ENCODE measurements at places on chromosomes 12 and 14. TPM values are rescaled to one million over a fixed set of nuclear protein-coding genes. Genes with fewer than 3 reads are reported as not detected.

Gene LRP1-AS
- not detected for polyA plus RNA-seq

Gene FBXO21
- 23.9 TPM for polyA plus RNA-seq

Gene LTBP2
- 8.4 TPM for polyA plus RNA-seq

Gene SEL1L
- 53.2 TPM for polyA plus RNA-seq

Gene CD163L1
- polyA plus RNA-seq = 2.2 TPM

Gene HOXC6
- polyA plus RNA-seq = 0.04 TPM

Gene KLHDC1
- 1.1 TPM for polyA plus RNA-seq

Gene PIWIL1
- not detected for polyA plus RNA-seq

Gene SPSB2
- polyA plus RNA-seq = 4.6 TPM

Gene KRT85
- polyA plus RNA-seq = not detected

Gene SAMD15
- polyA plus RNA-seq = 0.36 TPM

Gene IFNG-AS1
- polyA plus RNA-seq = not detected

Gene DHH
- 1.0 TPM for polyA plus RNA-seq

Gene SLC25A47
- polyA plus RNA-seq = not detected

Gene RAPGEF3
- 18.6 TPM for polyA plus RNA-seq

Gene POC1B
- polyA plus RNA-seq = 3.3 TPM

Gene MYH7
- 727 TPM for polyA plus RNA-seq

Gene PLBD1
- 6.0 TPM for polyA plus RNA-seq

Gene DYRK4
- 35.5 TPM for polyA plus RNA-seq

Gene TAS2R30
- not detected for polyA plus RNA-seq

Data from heart left ventricle (tissue), 16 donors.